ENCODE measurements at places on chromosomes 16 and 17.

DNA sequence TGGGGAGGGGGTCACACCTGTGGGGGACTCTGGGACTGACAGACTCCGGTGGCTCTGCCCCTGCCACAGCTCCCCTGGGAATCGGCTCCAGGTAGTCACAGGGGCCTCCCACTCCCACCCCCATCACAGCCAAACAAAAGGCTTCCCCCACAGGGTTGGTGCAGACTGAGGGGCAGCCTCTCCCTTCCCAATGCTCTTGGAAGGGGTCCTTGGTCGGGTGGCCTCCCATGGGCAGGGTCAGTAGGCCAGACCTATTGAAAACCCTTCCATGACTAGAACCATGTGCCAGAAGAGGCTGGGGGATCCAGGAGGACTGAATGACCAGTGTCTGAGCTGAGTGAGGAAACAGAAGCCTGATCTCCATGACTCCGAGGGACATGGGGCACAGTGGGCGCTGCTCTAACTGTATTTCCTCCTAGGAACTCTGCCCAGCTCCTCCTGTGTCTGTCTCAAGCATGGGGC, 28.6 kb downstream of the TK2 start:
- no peak for DNase-seq

- DNase-seq = no peak
Measured at GRCh38 chr17:59149841-59150511, 5.0 kb downstream of the SKA2 start.

DNA sequence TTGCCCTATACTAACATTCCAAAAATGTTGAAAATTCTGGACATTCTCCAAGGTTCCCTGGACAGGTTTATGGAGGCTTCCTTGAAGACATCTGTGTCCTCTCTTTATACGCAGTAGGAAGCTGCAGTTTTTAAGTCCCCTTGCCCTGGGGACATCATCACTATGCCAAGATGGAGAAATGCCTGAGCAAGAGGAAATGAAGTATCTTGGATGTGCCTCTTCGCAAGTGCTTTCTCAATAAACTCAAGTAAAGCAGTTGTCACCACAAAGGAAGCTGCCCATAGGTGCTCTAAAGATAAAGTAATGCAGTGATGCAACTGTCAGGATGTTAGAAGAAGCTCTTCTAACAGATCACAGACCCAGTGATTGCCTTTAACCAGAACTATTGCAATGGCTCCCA, 71.0 kb downstream of the CDYL2 start:
- DNase-seq = no peak

DNA sequence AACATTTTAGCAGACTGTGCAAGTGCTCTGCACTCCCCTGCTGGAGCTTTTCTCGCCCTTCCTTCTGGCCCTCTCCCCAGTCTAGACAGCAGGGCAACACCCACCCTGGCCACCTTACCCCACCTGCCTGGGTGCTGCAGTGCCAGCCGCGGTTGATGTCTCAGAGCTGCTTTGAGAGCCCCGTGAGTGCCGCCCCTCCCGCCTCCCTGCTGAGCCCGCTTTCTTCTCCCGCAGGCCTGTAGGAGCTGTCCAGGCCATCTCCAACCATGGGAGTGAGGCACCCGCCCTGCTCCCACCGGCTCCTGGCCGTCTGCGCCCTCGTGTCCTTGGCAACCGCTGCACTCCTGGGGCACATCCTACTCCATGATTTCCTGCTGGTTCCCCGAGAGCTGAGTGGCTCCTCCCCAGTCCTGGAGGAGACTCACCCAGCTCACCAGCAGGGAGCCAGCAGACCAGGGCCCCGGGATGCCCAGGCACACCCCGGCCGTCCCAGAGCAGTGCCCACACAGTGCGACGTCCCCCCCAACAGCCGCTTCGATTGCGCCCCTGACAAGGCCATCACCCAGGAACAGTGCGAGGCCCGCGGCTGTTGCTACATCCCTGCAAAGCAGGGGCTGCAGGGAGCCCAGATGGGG, 3.1 kb downstream of the GAA start:
- no peak for DNase-seq

DNA sequence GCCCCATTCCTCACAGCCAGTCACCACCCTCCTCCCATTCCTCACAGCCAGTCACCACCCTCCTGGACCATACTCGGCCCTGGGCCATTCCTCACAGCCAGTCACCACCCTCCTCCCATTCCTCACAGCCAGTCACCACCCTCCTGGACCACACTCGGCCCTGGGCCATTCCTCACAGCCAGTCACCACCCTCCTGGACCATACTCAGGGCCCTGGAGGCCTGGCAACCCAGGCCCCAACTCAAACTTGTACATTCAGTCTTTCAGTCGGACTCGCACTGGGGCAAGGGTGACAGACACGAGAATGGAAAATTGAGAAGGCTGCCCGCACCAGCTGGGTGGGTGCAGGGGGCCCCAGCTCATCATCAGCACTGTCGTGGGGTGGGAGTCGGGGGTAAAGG, 30.4 kb upstream of the FOXK2 start:
- no peak for DNase-seq

GRCh38 chr17:16945663-16946218, 26.2 kb downstream of the TNFRSF13B start:
- DNase-seq = no peak

DNA sequence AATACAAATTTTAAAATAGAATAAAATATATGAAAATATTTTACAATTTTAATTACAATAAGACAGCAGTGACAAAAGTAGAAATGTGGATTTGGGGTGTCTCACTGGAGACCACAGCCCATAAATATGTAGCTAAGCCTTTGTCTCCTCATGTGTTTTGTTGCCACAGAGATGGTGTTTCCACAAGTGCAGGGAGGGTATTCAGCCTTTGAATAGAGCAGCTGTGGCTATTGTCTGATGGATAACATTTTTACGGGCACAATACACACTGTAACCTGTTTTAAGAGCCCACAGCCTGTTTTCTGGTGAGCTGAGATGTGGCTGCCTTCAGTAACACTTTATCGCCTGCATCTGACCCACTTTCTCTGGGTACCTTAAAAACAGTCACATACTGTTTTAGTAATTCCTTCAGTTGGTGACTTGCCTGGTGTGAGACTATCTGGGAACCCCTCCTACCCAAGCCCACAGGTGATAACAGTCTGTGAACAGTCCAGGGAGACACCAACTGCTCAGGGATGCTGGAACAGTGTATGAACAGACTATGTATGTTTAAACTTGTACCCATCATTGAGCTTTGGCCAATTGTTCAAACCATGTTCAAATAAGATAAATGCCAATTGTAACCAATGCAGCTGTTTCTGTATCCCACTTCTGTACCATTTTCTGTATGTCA, 7.8 kb upstream of the AHSP start:
- DNase-seq = no peak

DNA sequence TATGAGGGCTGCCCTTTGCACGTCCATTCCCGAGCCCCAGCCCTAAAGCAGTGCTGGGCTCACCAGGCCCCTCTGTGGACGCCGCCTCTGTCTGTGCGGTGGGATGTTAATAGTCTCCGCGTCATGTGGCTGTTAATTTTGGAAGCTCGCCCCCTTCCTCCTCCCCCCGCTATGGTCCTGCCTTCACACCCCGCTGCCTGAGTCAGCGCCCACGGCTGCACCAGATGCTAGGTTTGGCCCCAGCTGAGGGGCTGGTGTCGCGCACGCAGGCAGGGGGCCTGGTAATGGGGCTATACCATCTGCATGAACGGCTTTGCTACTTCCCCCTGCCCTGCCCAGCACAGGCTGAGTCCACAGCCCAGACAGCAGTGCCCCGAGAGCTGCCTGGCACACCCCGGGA, 4.1 kb upstream of the SSTR5 start:
- DNase-seq = no peak

GRCh38 chr16:3129137-3130131, 5.4 kb upstream of the ZNF213 start:
- DNase-seq = peak; percentile 76
